NCI-H446 (cell line): ENCODE measurements at places on chromosomes 13 and 19.
A peak's percentile ranks its signal among the peaks of the same experiment; 100 is the strongest.

DNA sequence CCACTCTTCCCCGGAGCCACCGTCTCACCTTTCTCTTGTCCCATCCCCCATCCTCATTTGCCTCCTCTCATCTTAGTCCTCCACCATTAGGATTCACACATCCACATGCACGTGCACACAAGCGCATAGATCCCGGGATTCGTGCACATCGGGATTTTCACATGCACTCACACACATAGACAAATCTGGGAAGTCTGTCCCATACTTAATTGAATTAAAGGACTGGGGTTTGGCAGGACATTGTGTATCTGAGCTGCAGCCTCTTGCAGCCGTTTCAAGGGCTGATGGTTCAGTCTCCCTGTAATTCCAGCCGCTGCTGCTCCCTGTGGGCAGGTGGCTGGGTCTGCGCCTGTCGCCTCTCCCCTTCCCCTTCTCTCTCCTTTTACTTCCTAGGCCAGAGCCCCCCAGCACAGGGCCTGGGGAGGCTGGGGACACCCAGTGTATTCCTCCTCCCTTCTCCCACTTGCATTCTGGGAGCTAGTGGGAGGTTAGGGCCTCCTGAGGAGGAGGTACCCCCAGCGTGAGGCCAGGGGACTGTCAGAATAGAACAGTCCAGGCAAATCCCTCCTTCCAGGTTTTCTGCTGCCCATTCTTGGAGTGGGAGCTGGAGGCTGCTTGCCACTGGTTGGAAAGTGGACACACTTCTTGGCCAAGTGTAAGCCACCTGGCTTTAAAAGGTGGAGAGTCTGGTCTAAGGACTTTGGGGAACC, 43.6 kb downstream of the LYL1 start:
- no peak for DNase-seq

DNA sequence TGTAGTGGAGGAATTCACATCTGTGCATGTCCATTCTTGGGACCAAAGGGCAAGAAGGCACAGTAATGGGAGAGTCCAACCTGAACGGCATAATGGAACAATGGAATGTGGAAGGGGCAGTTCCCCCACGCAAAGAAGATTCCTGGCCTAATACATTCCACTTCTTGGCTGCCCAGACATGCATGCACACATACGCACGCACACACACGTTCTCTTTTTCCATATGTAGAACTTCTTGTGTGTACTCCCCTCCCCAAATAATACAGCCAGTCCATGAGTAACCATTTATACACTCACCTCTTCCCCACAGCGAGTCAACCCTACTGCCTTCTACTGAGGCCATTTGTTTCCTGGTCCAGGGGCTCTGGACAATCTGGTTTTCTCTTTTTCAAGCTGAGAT, 6.0 kb upstream of the STK24 start:
- DNase-seq: no peak

DNA sequence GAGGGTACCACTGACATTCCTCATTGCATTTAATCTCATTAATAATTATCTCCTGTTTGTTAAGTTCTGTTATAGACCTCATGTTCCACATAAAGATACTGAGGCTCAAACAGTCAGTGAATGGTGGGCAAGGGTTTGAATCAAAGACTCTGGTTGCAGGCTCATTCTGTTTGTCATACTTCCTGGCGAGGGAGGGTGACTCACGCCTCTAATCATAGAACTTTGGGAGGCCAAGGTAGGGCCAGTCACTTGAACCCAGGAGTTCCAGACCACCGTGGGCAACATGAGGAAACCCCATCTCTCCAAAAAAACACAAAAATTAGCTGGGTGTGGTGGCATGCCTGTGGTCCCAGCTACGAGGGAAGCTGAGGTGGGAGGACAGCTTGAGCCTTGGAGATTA, 220.7 kb upstream of the MIR17HG start:
- no peak for DNase-seq

GRCh38 chr13:101514695-101515275, 62.3 kb downstream of the ITGBL1 start:
- peak; percentile 67 for DNase-seq

GRCh38 chr13:39322836-39323585, 280.0 kb downstream of the LHFPL6 start:
- DNase-seq: no peak

- no peak for DNase-seq
Observed at GRCh38 chr13:50355797-50356196, 340.6 kb downstream of the KCNRG start.

- DNase-seq: no peak
Observed at GRCh38 chr19:51091895-51092873, 9.5 kb upstream of the KLK14 start.
